GM19239 (cell line): ENCODE measurements at places on chromosomes 16 and 17.

DNA sequence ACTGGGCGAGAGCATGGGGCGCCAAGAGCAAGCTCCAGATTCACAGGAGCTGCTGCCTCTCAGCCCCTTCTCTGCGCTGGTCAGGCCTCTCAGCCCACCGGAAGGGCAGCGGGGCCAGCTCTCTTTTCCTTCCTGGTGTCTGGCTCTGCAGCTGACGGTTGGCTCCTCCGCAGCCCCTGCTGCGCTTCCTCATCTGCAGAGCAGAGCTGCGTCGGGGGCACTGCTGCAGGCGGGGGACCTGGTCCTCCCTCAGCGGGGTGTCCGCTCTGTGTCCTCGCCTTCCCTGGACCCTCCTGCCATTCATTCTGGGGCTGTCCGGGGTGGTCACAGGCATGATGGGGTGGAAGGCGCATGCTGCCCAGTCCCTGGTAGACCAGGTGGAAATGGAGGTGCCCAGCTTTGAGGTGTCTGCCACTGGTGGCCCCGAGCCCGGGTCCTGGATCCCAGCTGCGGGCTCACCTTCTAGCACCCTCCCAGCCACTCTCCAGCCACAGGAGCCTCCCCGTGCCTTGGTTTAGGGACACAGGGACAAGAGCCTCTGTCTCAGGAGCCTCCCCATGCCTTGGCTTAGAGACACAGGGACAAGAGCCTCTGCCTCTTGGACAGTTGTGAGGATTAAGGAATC lies 84.8 kb downstream of the IRF8 start:
- no peak for DNase-seq

DNA sequence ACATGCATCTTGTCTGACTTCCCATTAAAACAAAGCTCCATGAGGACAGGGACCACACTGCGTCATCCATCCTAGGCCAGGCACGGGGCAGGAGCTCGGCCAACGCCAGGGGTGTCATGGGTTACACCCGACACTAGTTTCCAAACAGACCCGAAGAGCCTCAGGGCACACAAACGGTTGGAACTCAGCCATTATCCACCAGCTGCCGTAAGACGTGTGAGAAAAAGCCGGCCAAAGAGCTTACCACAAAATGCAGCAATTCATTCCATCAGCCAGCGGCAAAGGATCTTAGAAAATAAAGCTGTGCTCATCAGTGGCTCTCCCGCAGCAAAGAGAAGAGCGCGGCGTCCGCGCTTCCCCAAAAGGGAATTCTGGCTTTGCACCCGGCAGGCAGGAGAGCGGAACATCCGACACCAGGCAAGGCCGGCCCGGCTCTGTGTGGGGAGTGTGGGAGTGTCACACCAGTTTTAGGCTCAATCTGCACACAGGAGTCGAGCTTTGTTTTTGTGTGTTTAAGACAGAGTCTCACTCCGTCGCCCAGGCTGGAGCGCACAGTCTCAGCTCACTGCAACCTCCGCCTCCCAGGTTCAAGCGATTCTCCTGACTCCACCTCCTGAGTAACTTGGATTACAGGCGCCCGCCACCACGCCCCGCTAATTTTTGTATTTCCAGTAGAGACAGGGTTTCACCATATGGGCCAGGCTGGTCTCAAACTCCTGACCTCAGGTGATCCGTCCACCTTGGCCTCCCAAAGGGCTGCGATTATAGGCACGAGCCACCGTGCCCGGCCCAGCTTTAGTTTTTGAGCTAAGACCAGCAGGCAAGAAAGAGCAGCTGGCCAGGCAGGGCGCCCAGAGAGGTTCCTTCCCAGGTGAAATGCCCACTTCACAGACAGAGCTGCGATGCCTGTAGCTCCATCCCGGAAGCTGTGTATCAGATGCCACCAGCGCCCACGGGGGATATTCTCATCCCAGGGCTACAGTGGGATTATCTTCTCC lies 1.5 kb downstream of the SLC38A8 start:
- no peak for DNase-seq

GRCh38 chr17:14790521-14790920 lies 474.6 kb downstream of the PMP22 start:
- no peak for DNase-seq

DNA sequence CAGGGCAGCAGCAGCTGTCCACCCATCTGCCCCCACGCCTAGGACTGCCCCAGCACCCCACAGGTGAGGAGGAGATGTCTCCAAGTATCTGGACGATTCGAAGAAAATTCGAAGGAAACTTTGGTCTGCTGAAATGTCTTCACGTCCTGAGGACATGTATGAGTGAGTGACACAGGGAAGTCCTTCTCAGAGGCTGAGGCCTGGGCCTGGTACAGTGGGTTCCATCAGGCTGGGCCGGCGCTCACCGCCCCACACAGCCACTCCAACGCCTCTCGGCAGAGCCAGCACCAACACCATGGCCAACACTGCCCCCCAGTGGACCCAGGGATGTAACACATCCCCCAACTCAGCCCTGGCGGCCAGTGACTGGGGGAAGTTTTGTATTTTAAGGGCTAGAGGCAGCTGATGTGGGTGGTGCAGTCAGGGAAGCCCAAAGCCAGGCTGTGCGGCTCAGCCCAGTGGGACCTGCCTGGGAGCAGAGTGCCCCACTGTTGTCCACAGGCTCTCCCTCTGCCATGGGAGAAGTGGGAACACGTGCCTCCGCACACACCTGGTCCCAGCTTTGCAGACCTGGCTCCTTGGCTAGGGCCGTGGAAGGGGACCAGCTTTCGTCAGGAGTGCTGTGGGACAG lies 55.8 kb upstream of the FASN start:
- DNase-seq = peak; percentile 90

- no peak for DNase-seq
These were observed 283.1 kb upstream of the TNRC6C start for GRCh38 chr17:77675411-77675810.

DNA sequence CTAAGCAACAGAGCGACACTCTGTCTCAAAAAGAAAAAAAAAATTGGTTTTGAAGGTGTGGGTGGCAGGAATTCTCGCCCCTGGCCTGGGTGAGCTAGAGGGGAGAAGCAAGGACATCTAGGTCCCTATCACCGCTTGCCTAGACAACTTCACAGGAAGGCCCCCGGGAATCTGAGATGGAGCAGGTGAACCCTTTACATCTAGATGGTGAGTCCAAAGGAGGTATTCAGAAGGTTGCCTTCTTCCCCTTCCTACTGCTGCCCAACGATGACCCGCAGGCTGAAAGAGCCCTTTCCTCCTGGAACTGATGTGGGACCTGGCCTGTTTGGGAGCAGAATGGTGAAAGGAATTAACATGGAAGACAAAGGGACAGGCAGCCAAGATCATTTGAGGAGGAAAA lies 1.3 kb upstream of the CRYBA1 start:
- DNase-seq = no peak

DNA sequence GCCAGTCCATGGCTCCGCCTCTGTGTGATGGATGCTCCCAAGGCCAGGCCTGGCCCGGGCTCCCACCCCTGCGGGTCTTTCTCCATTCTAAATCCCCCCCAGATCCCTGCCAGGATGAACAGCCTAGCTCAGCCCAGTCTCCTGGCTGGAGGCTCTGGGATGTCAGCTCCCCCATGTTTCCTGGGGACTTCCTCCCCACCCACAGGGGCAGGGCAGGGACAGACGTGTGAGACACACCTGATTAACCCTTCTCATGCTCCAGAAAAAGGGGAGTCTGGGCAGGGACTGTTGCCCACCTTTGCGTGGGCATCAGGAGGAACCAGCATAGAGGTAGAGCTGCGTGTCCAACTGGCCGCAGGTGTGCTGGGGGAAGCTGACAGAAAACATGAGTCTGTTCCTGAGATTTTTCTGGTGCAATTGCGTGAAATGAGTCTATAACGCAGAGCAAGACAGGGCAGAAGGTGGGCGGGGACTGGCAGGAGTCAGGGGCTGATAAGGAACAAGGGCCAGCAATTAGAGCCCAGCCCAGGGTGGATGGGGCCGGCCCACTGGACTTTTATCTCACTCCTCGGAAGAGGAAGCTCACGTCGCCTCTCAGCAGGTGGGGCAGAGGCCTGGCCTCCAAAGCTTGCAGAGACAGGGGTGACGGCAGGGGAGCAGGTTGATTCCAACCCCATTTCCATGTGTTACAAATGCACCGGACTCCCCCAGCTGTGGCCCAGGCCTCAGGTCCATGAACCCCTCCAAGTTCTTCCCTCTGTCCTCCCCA lies 238.2 kb downstream of the RBFOX3 start:
- DNase-seq = no peak

GRCh38 chr16:87619360-87620200 lies 17.3 kb downstream of the JPH3 start:
- no peak for DNase-seq

GRCh38 chr17:42535155-42536047 lies 640 bp upstream of the NAGLU start:
- no peak for DNase-seq

- DNase-seq = no peak
These were observed 12.5 kb downstream of the SMTNL2 start for GRCh38 chr17:4596636-4597380.

DNA sequence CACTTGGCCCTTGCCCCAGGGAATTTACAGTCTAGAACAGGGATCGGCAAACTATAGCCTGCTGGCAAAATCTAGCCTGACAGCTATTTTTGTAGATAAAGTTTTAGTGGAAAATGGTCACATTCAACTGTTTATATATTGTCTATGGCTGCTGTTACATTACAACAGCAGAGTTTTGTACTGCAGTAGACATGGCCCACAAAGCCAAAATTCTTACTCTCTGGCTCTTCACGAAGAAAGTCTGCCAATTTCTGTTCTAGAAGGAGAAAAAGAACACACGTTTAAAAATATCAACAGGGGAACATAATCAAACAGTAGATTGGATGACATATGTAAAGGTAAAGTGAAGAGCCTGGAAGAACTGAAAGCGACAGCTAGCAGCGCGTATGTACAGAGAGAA lies 33.2 kb upstream of the CCDC182 start:
- no peak for DNase-seq

DNA sequence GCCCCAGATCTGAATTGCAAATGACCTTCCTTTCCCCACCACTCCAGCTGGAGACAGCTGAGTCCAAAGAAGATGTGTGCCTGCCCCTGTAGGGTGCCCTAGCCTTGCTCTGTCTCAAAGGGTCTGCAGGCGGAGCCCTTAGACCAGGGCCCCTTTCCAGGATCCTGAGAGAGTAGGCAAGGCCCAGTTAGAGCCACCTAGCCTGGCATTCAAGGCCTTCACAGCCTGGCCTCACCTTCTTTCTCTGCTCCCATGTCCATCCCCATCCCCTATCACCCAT lies 66.6 kb upstream of the LHX1 start:
- no peak for DNase-seq

GRCh38 chr16:54944002-54944401 lies 13.3 kb downstream of the IRX5 start:
- DNase-seq = no peak

GRCh38 chr16:89052191-89052889 lies 41.3 kb upstream of the ACSF3 start:
- DNase-seq = no peak

DNA sequence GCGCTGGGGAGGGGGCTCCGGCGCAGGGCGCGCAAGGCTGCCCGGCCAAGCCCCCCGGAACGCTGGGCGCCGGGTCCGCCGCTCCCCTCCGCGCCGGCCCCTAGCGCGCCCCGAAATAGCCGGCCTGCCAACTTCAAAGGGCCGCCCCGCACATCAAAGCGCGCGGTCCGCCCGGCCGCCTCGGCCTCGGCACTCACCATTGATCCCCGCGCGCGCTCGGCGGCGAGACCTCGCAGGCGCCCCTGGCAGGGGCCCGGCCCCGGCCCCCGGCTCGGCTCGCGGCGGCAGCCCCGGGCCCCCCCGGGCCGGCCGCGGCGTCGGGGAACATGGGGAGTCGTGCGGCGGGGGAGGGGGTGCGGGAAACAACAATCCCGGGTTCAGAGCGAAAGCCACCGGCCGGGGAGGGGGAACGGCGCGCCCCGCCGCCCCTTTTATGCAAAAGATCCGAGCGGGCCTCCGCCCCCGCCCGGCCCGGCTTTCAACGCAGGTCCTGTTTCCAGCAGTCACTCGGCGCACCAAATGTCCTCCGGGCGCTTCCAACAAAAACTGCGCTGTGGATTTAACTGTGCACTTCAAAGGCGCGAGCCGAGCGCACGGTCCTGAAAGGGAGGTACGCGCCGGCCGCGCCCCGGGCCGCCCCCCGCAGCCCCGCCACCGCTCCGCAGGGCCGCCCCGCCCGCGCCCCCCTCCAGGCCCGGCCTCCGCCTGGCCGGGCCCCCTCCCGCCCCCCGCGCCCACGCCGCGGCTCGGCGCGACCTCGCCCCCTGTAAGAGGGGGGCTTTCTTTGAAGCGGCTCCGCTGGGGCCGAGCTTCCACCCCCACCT lies 608 bp downstream of the AXIN2 start:
- peak; percentile 60 for DNase-seq

DNA sequence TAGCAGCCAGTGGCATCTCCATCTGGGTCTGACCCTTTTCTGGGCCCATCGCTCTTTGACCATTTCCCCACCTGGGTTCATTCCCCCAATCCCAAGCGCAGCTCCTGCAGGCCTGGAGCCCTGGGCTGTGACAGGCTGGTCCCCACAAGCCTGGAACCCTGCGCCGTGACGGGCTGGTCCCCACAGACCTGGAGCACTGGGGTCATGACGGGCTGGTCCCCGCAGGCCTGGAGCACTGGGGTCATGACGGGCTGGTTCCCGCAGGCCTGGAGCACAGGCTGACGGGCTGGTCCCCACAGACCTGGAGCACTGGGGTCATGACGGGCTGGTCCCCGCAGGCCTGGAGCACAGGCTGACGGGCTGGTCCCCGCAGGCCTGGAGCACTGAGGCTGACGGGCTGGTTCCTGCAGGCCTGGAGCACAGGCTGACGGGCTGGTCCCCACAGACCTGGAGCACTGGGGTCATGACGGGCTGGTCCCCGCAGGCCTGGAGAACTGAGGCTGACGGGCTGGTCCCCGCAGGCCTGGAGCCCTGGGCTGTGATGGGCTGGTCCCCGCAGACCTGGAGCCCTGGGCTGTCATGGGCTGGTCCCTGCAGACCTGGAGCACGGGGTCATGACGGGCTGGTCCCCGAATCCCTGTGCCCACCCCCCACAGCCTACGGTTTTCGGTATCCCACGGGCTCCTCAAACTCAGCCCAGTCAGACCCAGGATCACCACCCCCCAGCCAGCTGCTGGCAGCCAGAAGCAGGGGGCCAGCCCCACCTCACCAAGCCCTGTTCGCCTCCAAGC lies 16.6 kb downstream of the TMC6 start:
- DNase-seq = no peak

- peak; percentile 46 for DNase-seq
These were observed 7.5 kb upstream of the NOS2 start for GRCh38 chr17:27807567-27808470.

- no peak for DNase-seq
These were observed 35.2 kb downstream of the GJC1 start for GRCh38 chr17:44794851-44795413.

DNA sequence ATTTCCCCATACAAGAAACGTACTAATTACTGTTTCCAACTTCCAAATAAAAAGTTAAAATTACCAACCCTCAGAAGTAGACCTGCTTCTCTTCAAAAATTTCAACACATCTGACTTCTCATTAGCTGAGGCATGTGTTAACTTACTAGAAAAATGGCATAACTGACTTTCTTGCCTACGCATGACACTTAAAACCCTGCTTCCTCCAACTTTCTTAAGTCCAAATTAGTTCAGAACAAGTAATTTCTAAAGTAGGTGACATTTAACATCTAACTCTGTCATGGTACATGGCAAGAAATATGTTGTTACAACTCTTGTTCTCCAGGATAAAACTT lies 6.7 kb downstream of the USP7 start:
- DNase-seq = no peak
